ENCODE measurements at places on chromosomes 7 and 10.

- no peak for DNase-seq
Observed at GRCh38 chr10:12735843-12736462, 265.6 kb downstream of the CCDC3 start.

DNA sequence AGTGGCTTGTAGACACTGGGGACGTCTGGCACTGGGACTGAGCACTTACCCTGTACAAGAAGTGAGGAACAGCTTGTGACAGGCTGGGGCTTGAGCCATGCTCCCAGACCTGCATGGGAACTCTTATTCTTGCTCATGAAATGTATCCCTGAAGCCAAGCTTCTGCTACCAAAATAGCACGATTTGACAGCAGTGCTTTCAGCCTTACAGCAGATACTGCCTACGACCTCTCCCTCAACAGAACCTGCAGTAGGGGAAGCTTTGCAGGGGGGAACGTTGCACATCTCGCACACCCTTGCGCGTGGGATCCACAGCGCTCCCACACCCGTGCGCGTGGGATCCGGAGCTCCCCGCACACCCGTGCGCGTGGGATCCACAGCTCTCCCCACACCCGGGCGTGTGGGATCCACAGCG, 88.0 kb downstream of the CREM start:
- DNase-seq: no peak

DNA sequence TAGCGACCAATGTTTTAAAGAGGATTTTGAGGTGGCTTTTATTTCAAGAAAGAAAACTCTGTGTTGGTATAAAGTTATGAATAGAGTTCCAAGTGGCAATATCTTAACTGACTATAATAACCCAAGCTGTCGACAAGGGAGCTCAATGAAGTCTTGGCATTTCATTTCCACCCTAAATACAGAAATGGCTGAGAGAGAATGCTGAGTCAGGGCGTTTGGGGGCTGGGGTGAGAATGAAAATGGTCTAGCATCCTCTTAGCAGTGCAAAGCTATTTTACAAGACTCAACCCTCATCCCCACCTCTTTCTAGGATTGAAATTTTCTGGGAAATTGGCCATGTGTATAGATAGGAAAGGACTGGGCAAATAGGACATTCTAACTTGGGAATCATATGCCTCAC, 759.1 kb downstream of the KCNMA1 start:
- DNase-seq: no peak

GRCh38 chr7:11009631-11010030, 36.0 kb downstream of the PHF14 start:
- no peak for DNase-seq

GRCh38 chr7:4345004-4345403, 337.1 kb upstream of the FOXK1 start:
- no peak for DNase-seq

- no peak for DNase-seq
Observed at GRCh38 chr7:42924223-42924838, 7.6 kb downstream of the PSMA2 start.

DNA sequence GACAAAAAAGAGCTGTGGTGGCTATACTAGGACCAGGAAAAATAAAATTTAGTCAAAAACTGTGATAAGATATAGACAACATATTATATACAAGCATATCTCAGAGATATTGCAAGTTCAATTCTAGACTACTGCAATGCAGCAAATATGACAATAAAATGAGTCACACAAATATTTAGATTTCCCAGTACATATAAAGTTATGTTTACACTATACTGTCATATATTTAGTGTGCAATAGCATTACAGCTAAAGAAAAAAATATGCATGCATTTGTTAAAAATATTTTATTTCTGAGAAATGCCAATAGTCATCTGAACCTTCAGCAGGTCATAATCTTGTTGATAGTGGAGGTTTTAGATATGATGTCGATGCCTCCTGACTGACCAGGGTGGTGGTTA, 72.1 kb downstream of the AKR1C4 start:
- DNase-seq: no peak

GRCh38 chr7:132049462-132050304, 493.3 kb upstream of the PODXL start:
- DNase-seq: no peak

- no peak for DNase-seq
Observed at GRCh38 chr7:2843711-2844152, 376 bp downstream of the GNA12 start.

- no peak for DNase-seq
Observed at GRCh38 chr7:26549281-26549944, 257.8 kb downstream of the SNX10 start.

GRCh38 chr7:113548137-113548536, 370.7 kb downstream of the PPP1R3A start:
- DNase-seq: no peak

DNA sequence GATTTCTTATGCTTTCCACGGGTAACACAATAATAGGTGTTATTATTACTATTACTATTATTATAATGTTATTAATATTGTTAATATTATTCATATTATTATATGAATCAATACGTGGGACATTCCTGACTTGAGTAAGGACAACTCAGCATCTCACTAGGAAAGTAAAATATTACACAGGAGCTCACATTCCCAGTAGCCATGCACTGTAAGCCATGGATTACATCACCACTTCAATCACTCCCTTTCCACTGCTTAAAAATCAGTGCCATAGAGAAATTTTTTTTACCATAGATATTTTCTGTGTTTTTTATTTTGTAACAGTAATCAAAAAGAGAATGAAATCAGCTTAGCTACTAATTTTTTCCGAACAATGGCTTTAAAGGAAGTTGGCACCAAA, 68.5 kb upstream of the DGKI start:
- no peak for DNase-seq

- no peak for DNase-seq
Observed at GRCh38 chr10:131621784-131622624, 278.8 kb upstream of the PPP2R2D start.

DNA sequence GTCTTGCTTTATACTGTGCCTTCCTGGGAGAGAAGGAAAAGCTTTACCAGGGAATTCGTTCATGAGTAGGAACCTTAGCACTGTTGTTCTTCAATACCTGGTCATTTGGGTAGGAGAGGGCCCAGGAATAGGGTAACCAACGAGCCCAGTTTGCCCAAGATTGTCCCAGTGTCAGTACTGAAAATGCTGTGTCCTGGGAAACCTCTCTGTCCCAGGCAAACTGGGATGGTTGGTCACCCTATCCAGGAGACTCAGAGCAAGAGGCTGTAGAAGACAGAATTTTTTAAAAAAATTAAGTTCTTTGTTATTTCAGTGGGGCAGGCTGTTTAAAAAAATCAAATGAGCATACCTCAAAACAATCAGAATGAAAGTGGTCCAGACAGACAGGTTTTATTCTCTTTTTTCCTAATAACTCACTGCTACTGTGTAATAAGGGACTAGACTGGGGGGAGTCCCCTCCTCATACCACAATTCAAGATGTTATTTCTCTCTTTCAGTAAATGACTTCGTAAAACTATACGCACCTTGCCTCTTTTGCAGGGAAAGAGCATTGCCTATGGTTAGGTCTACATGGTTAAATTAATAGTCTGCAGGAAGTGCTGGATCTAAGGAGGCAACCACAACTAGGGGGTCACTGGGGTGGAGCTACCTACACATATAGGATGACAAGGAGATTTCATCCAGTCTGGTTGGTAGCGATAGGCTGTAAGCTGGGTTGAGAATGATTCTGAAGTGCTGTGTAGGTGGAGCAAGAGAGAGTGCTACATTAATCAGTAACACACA, 41.1 kb upstream of the FAM133B start:
- DNase-seq: no peak

DNA sequence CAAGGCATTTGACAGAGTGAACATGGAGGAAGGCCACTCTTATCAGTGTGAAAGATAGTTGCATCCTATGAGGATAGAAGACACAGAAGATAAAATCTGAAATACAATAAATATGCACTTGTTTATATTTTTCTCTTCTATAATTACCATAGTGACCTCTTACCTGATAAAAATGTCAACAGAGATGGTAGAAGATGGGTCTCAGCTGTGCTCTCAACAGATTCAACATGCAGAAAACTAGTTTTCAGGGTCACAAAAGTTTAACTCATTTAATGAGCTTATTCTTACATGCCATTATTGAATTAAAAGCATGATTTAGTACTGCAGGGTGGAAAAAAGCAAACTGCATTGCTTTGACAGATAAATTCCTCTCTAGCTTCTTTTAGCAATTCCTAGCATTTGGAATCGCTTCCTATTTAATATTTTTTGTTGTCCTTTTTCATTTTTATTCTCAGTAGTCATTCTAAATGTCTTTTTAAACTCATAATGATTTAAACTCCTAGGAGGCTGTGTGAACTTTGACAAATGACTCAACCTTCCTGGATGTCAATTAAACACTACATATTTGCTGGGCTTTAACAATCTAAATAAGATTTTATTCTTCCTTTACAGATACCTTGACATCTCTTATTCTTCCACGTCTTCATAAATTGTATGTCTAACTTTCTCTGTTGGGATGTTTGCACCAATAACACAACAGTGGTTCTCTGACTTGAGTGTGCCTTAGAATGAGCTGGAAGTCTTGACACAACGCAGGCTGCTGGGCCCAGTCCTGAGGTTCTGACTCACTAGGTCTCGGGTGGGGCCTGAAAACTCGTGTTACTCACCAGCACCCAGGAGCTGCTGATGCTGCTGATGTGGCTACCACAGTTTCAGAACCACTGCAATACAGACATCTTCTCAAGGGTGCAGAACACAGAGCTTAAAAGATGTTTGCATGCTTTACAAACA, 565.5 kb upstream of the IGFBP3 start:
- DNase-seq: no peak

GRCh38 chr10:102396317-102396650, 779 bp downstream of the NFKB2 start:
- no peak for DNase-seq

DNA sequence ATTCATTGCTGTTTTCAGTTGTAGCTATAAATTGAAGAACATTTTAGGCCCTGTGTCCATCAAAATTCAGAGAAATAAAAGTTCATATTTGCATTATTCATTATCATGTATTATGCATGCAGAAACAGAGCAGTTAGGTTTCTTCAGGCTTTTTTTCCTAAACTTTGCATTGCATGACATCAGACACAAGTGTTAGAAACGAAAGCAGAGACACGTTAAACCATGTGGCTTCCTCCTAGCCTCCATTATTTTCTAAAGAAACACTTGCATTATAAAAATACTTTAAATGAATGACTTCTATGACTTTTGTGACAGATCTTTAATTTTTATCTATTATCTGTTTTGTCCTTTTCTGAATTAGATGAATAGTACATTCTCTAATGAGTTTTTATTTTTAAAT, 8.8 kb upstream of the EBLN1 start:
- no peak for DNase-seq

DNA sequence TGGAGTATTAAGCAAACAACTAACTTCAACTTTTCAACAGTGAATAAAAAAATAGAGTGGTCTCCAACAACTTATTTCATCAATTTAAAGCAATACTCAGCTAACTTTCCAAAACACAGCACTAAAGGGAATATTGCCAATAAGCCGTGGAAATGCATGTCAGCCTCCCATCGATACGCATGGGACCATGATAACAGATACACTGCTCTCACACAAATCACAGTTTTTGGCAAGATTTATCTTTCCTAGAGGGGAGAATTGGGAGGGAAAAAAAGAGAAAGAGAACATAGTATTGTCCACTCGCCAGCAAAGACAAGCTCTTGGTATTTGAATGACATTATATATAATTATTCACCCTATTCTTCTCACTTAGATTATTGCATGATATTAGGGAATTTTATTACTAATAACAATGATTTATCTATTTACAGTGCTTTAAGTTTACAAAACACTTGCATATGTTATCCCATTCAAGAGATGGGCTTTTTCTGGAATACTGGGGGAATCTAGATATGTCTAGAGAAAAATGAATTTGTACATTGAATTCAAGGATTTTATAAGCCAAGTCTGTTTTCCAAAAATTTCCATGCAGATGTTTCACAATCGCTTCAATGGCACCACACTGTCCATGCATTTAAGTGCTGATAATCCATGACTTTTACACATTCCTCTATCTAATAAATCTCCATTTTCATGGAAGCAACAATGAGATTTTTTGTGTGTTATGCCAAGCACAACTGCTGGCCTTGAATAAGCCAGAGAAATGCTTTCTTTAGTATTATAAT, 194.0 kb upstream of the MGMT start:
- DNase-seq: no peak

GRCh38 chr7:111540199-111540815, 22.0 kb downstream of the IMMP2L start:
- no peak for DNase-seq

GRCh38 chr7:74622228-74622749, 35.2 kb upstream of the GTF2I start:
- DNase-seq: no peak

DNA sequence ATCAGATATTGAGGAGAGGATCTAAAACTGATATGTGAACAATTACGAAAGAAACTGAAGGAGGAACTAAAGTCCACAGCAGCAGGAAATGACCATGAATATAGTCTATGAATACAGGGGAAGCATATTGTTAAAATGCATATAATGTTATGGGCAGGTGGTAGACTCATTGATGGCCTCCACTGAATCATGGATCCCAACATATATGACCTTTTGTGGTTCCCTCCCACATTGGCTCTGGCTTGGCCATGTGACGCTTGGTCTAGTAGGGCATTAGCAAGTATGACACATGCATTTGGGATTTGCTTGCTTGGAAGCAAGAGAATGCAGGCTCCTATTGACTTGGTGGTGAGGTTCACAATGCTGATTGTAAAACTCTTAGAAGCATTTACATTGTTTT, 55.2 kb upstream of the RAB18 start:
- no peak for DNase-seq

DNA sequence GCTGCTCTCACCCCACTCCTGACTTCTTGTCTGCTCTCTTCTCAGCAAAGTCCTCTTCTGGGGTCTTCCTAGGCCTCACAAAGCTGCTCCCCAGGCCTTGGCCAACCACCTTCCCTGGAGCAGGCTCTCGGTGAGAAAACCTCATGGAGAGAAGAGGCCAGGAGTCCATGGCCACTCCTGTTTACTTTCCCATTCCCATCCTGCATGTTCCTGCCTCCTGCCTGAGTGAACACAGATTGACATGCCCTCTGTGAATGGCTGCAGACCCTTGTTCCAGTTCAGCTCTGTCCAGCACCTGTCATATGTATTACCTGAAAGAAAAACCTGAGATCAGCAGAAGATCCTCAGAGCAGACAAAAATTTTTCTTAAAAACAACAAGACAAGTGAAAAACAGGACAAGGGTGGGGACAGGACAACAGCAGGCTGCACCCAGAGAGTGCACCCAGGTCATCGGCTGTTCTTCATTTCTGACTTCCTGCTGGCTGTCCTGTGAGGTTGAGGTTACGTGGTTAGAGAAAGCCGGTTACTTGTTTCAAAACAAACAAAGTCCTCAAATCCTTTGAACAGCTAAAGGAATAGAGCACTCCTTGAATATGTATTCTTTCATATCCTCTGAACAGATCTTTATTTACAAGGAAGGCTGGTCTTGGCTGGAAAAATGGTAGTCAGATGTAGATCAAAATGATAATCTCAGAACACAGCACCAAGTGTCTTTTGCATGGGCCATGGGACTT, 34.0 kb upstream of the DLD start:
- no peak for DNase-seq

DNA sequence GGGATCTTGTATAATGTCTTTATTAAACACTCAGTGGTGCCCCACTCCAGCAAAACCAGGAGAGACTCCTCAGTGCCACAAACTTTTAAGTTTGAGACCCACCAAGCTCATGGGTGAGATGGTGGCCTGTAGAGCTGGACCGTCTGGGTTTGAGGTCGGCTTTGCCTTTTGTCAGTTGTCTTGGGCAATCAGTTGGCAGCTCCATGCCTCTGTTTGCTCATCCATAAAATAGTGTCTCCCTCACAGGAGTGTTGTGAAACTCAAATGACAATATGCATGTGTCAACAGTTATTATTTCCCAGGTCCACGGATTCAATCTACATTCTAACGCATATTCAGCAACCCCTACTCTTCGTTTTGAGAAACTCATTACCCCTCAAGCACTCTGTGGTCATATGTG, 367.8 kb upstream of the C7orf33 start:
- DNase-seq: no peak
